ENCODE measurements at places on chromosomes 2 and 18. TPM values are rescaled to one million over a fixed set of nuclear protein-coding genes. Genes with fewer than 3 reads are reported as not detected.

GRCh38 chr2:37325625-37326071, 1.0 kb upstream of the PRKD3 start:
- H3K4me3 ChIP-seq: peak overlapping the region; percentile 95
- peak overlapping the region; percentile 75 for H3K27ac ChIP-seq
- DNase-seq: no peak
- peaks cover 2% of the 10 kb centered on the region for H3K36me3 ChIP-seq

- peak overlapping the region; percentile 56 for H3K4me3 ChIP-seq
- peaks cover 22% of the 10 kb centered on the region for H3K4me1 ChIP-seq
- peaks cover 2% of the 10 kb centered on the region for H3K36me3 ChIP-seq
These were observed 126.6 kb downstream of the UBE2E3 start for GRCh38 chr2:181106789-181107627.

DNA sequence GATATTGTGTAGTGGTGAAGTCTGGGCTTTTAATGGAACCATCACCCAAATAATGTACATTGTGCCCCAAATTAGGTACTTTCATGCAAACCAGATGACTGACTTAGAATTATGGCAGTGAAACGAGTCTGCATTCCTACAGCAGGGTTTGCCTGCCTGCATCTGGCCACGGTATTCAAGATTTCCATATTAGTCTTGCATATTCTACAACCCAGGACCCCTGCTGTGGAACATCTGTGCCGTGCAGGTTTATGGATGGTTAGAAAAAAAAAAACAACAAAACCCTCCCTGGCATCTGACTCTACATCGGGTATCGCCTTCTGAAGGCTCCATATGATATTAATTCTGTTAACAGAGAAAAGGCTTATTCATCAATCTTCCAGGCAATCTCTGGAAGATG, 394.8 kb downstream of the DCDC2C start:
- H3K4me1 ChIP-seq: no peaks in the 10 kb centered on the region
- H3K27ac ChIP-seq: no peak overlapping the region
- H3K27me3 ChIP-seq: no peaks in the 10 kb centered on the region
- H3K36me3 ChIP-seq: no peaks in the 10 kb centered on the region

- H3K4me1 ChIP-seq: peaks cover 33% of the 10 kb centered on the region
- no peak overlapping the region for H3K27ac ChIP-seq
- peaks cover 4% of the 10 kb centered on the region for H3K36me3 ChIP-seq
- no peaks in the 10 kb centered on the region for H3K27me3 ChIP-seq
These were observed 7.1 kb downstream of the MREG start for GRCh38 chr2:216006164-216006663.

- H3K36me3 ChIP-seq: peaks cover 3% of the 10 kb centered on the region
- H3K27me3 ChIP-seq: no peaks in the 10 kb centered on the region
- peaks cover 30% of the 10 kb centered on the region for H3K4me1 ChIP-seq
- peak overlapping the region; percentile 88 for H3K27ac ChIP-seq
- peak; percentile 10 for DNase-seq
These were observed 38.3 kb upstream of the IL1R1 start for GRCh38 chr2:102103992-102104871.

DNA sequence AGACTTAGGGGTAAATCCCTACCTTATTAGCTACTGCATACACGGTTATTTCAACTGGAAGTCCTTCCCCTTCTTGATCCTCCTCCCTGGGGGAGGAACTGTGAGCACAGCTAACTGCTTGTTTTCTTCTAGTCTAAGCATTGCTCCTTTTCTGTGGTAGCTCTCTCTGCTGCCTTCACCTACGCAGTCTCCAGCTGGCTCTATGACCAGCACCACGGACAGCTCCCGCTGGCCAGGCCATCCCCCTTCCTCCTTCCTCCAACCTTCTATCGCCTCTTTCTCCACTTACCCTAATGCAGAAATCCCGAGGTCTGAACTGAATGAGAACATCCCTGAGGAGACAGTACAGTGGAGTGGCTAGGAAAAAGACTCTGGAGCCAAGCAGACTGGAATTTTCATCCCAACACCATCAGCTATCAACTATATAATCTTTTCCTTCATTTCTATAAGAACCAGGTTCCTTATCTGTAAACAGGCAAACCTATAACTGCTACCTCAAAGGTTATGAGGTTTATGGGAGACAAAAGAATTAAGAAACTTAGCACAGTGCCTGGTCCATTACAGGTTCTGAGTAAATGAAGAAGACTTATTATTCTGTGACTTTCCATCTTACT, 4.7 kb upstream of the CFAP65 start:
- H3K36me3 ChIP-seq: peaks cover 6% of the 10 kb centered on the region
- H3K4me3 ChIP-seq: no peak overlapping the region
- peaks cover 9% of the 10 kb centered on the region for H3K4me1 ChIP-seq
- peaks cover 87% of the 10 kb centered on the region for H3K27me3 ChIP-seq
- no peak overlapping the region for H3K27ac ChIP-seq

GRCh38 chr18:9392726-9393125, 58.2 kb downstream of the TWSG1 start:
- H3K27me3 ChIP-seq: no peaks in the 10 kb centered on the region
- no peak overlapping the region for H3K4me3 ChIP-seq
- no peak overlapping the region for H3K27ac ChIP-seq
- peaks cover 4% of the 10 kb centered on the region for H3K36me3 ChIP-seq

DNA sequence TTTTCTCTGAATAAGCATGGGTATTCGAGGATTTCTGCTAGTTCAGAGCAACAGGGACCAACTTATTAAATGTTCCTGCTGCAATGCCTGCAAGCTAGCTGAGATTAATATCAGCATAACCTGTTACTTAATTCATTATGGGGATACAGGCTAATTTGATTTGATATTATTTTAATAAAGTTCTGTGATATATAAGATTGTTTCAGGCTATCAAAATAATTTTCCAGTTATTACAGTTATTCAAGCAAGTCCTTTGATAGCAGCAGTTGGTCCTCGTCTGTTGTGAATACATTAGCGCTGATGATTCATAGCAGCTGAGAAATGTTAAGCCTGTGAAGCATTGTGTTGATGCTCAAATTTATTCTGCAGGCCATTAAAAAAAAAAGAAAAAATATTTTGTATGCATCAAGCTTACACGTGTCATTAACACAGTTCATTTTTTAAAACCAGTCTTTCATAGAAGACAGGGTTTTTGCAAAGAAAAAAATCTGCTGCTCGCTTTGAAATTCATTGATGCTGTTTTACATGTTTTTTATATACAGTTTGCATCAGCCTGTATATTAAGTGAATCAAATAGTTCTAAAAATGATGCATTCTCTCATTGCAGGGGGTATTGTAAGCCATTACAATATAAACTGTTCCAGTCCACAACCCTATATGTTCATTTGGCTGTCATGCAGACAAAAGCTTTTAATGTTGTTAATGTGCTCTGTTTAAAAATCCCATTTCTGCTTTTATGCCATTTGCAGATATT, 482.5 kb downstream of the BCL11A start:
- no peak overlapping the region for H3K27ac ChIP-seq
- H3K4me3 ChIP-seq: no peak overlapping the region
- H3K27me3 ChIP-seq: peaks cover 11% of the 10 kb centered on the region

- DNase-seq: no peak
- no peaks in the 10 kb centered on the region for H3K36me3 ChIP-seq
- H3K4me1 ChIP-seq: no peaks in the 10 kb centered on the region
- H3K27me3 ChIP-seq: no peaks in the 10 kb centered on the region
- H3K27ac ChIP-seq: no peak overlapping the region
These were observed 729.5 kb upstream of the LRRTM4 start for GRCh38 chr2:78251708-78252107.

SCN9A gene
- total RNA-seq: 0.21 TPM

DNA sequence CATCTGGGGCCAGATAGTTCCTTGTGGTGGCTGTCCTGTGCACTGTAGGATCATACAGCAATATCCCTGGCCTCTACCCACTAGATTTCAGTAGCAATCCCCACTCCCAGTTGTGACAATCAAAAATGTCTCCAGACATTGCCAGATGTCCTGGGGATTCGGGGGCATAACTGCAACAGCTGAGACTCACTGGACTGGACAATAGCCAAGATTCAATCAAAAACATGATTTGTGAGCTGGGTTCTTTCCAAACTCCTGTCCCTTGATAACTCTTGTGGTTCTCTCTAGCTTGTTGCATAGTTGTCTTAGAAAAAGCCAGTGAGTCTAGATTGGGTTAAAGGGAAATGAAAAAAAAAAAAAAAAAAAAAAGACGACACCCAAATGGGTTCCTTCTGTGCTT, 293.4 kb downstream of the CELF4 start:
- peaks cover 18% of the 10 kb centered on the region for H3K27me3 ChIP-seq
- no peak for DNase-seq
- peaks cover 5% of the 10 kb centered on the region for H3K36me3 ChIP-seq

- no peak overlapping the region for H3K27ac ChIP-seq
- no peak overlapping the region for H3K4me3 ChIP-seq
- no peaks in the 10 kb centered on the region for H3K27me3 ChIP-seq
- H3K4me1 ChIP-seq: peaks cover 6% of the 10 kb centered on the region
These were observed 77.1 kb upstream of the RAPH1 start for GRCh38 chr2:203612246-203612645.

DNA sequence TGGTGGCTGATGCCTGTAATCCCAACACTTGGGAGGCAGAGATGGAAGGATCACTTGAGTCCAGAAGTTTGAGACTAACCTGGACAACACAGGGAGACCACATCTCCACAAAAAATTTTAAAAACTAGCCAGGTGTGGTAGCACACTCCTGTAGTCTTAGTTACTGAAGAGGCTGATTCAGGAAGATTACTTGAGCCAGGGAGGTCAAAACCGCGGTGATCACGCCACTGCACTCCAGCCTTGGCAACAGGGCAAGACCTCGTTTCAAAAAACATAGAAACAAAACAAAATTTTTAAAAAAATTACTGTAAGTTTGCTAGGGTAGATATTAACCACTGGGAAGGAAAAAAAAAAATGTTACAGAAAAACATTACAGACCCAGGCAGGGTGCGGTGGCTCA, 5.8 kb downstream of the ATL2 start:
- no peaks in the 10 kb centered on the region for H3K27me3 ChIP-seq
- H3K27ac ChIP-seq: peak overlapping the region; percentile 71
- no peak for DNase-seq
- H3K4me1 ChIP-seq: peaks cover 32% of the 10 kb centered on the region
- no peak overlapping the region for H3K4me3 ChIP-seq

- H3K27ac ChIP-seq: no peak overlapping the region
- DNase-seq: no peak
- H3K27me3 ChIP-seq: peaks cover 9% of the 10 kb centered on the region
- no peak overlapping the region for H3K4me3 ChIP-seq
These were observed 151.9 kb upstream of the SKOR2 start for GRCh38 chr18:47403317-47403716.

DNA sequence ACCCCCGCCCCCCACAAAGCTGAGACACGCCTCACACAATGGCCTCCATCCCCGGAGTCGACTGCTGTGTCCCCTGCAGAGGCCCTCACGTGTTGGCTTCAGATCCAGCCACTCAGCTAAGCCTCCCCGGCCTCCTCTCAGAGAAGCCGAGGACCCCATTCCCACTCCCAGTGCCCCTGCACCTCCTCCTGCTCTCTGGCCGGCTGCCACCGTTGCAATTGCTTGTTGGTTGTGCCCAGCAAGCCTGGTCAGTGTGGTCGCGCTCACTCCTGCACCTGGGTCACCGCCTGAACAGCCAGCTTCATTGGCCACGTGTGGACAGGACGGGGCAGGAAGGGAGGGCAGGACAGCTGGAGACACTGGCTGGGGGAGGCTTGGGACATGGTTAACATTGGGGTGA, 191.5 kb upstream of the SALL3 start:
- no peaks in the 10 kb centered on the region for H3K4me1 ChIP-seq
- H3K27ac ChIP-seq: no peak overlapping the region
- H3K4me3 ChIP-seq: no peak overlapping the region
- H3K27me3 ChIP-seq: peaks cover 20% of the 10 kb centered on the region

DNA sequence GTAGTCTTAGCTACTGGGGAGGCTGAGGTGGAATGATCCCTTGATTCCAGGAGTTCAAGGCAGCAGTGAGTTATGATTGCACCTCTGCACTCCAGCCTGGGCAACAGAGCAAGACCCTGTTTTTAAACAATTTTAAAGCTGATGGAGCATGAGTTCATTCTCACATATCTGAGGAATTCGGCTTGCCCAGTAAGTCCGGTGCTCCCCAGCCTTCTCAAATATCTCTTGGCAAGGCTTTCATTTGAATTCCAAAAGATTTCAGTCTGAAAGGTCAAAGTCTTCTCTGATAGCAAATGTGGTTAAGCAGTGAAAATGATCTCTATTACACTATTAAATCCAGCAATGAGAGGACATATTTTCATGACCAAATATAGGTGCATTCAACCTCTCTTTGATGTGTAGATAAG, 27.9 kb downstream of the PIEZO2 start:
- H3K4me3 ChIP-seq: no peak overlapping the region
- no peak for DNase-seq
- no peaks in the 10 kb centered on the region for H3K36me3 ChIP-seq

DNA sequence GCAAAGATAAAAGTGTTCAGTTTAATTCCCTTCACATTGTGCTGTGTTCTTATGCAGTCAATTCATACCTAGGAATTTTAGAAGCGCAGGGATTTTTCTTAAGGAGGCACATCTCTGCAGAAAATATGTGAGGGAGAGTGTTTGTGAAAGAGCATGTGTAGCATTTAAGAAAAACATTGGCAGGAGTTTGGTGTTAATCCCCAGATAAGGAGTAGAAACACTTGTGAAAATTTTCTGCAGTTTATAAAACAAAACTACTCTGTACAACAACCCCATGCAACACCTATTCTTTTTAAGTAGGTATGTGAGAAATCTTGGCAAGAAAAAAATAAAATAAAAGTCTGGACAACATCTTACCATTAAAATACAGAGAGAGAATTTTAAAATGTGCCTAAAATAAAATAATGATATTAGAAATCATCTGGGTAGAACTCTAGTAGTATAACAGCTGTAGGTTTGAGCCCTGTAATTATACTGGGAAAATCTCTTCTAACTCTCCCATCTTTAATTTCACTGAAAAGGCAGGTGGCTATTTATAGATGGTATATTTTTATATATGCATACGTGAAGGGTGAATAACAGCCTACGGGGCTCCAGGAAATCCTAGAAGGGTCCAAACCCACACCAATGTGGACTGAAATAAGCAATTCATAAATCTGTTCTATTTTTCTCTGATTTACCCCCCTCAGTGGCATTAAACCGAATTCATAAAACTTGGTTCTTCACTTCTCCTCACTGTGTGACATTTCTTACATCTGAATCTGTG, 6.6 kb downstream of the FZD7 start:
- H3K36me3 ChIP-seq: peaks cover 3% of the 10 kb centered on the region
- peaks cover 4% of the 10 kb centered on the region for H3K4me1 ChIP-seq
- H3K4me3 ChIP-seq: no peak overlapping the region

GRCh38 chr2:169397697-169398096, 35.4 kb upstream of the LRP2 start:
- DNase-seq: no peak
- H3K4me1 ChIP-seq: no peaks in the 10 kb centered on the region
- peaks cover 58% of the 10 kb centered on the region for H3K27me3 ChIP-seq
- H3K36me3 ChIP-seq: no peaks in the 10 kb centered on the region
- no peak overlapping the region for H3K27ac ChIP-seq
- no peak overlapping the region for H3K4me3 ChIP-seq

ERBB4 gene
- not detected for total RNA-seq

- no peak for DNase-seq
- H3K36me3 ChIP-seq: peaks cover 2% of the 10 kb centered on the region
- H3K27me3 ChIP-seq: peaks cover 73% of the 10 kb centered on the region
- no peaks in the 10 kb centered on the region for H3K4me1 ChIP-seq
- no peak overlapping the region for H3K27ac ChIP-seq
These were observed 23.7 kb upstream of the SPRED2 start for GRCh38 chr2:65456064-65456463.
